ENCODE measurements at places on chromosomes 2 and 18.

- DNase-seq: no peak
Measured at GRCh38 chr2:239460780-239461179, 60.0 kb upstream of the HDAC4 start.

GRCh38 chr2:19739256-19739655 lies 162.5 kb downstream of the TTC32 start:
- DNase-seq: no peak

DNA sequence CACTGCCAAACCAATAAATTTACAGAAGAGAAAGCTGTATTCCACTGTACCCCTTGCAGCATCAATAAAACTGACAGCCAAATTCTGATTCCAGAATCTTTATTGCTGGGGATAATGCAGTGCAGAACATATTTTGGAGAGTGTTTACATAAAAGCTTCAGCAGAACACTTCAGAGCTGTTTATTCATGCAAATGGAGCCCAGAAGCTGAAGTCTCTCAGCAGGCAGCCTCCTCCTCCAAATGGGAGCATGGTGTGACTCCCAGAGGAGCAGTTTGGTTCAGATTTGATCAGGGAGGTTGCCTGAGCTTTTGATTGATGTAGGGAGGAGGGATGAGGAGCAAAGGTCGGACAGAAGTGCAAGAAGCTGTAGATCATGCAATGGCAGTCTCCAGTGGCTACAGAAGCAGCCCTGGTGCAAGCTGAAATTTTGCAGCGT lies 22.4 kb downstream of the LHCGR start:
- DNase-seq: no peak

GRCh38 chr2:167790781-167791450 lies 456.5 kb downstream of the STK39 start:
- DNase-seq: no peak

DNA sequence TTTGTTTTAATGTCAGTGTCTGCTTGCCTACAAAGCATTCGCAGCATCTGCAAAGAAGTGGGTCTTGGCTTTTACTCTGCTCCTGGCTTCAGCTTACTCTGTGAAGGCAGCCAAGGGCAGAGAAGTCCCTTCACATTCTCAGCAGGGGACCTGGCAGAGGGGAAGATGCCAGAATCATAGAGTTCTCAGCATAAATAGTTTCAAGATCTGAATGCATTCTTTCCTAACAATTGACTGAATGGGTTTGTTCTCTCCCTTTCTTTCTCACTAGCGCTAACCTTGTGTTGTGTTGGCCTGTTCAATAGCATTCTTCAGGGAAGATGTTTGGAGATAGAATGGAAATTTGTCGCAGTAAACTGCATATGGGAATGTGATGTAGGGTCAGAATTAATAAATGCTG lies 106.9 kb downstream of the FARSB start:
- peak; percentile 29 for DNase-seq

DNA sequence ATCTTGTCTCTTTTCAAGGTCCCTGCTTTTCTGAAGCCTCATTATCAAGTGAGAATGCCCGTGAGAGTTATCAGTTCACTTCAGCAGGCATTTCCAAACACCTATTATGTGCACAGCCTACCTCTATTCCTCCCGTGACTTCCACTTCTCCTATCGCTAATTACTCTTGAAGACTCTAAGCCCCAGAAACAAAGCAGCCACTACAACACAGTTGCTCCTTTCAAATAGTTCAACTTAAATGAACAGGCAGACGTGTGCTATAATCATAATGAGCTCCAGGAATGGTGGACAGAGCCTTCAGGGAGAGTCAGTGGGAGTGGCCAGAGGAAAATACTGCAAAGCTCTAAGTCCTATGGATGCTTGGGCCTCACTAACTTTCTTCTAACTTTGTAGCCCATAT lies 159.0 kb downstream of the RDH14 start:
- DNase-seq: no peak

DNA sequence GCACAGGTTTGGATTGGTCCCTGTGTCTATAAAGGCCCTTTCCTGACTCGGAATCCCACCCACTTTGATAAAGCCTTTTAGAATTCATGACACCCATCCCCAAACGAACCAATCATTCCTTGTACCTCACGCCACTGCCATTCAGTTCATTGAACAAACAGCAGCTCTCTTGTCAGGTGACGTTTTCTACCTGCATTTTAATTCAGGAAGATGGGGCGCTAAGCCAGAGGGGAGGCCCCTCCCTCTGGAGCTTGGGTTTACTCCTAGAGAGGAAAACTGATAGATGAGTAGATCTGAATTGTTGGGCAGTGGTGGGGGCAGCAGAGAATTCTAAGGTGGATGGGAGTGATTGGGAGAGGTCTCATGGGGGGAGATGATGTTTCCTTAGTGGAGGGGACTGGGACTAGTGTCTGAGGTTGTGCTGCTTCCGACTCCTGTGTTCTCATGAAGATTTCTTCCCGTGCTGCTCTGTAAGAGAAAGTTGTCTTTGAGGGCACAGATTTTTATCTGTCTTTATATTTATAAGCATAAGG lies 9.6 kb downstream of the RRM2 start:
- DNase-seq: no peak

All from testis (tissue), 5 donors.